ENCODE measurements at places on chromosomes 5 and 9.

GRCh38 chr5:40405996-40406740 is 273.5 kb upstream of the PTGER4 start:
- DNase-seq = no peak

DNA sequence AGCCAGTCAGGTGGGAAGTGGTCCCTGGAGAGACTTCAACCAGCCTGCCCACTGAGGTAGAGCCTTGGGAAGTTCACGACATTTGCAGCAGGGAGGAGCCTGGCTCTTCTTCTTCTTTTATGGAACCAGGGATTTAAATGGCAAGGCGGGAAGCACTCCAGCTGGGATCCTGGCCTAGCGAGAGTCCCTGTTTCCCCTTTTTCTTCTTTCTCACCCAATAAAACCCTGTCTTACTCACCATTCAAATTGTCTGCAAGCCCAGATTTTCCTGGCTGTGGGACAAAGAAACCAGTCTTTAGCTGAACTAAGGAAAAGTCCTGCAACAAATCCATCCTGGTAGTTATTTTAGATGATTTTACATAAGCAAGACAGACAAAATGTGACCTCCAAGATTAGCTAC is 503.7 kb downstream of the CDH10 start:
- DNase-seq = no peak

GRCh38 chr9:130448035-130448624 is 3.4 kb downstream of the ASS1 start:
- DNase-seq = no peak

DNA sequence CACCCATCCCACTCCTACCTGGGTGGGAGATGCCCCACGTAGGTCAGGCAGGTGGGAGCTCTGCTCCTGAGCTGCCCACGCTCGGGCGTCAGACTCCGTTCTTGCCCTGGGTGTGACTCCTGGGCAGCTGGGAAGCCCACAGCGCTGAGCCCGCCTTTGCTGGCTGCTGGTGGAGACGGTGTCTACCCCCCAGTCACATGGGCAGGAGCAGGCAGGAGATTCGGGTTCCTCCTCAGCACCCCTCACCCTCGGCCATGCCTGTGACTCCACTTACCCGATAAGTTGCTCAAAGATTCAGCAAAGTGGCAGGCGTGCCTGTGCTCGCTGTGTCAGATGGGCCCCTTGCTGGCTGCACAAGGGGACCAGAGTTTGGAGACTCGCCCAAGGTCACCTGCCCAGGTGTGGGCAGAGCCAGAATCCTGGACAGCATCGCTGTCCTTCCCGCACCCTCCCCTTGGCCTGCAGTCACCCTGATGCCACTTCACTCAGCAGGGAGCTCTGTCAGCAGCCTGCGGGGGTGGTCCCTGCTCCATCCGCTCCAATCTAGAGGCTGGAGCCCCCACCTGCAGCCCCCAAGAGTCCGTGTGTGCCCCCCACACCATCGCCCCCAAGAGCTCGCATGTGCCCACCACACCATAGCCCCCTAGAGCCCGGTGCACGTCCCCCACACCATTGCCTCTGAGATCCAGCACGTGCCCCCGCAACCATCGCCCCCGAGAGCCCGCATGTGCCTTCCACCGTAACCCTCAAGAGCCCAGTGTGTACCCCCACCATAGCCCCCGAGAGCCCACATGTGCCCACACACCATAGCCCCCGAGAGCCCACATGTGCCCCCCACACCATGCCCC is 4.2 kb downstream of the LCN1 start:
- no peak for DNase-seq

- no peak for DNase-seq
These were observed 585 bp downstream of the NMUR2 start for GRCh38 chr5:152404494-152404893.

- no peak for DNase-seq
These were observed 30.5 kb downstream of the ZNF366 start for GRCh38 chr5:72476721-72477120.

DNA sequence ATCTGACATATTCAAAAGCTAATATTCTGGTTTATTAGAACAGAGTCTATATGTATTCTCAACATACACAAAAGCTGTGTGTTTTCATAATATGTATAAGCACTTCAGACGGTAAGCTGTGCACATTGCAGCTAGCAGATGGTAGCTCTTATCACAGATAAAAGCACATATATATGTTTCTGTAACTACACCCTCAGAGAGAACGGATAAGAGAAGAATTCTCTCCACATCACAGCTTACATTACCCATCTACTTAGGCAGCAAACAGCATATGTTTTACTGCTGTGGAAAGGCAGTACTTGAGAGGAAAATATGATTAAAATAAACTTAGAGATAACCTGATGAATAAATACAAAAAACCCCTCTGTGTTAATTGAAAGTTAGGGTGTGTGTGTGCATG is 450.9 kb upstream of the ZNF608 start:
- no peak for DNase-seq

DNA sequence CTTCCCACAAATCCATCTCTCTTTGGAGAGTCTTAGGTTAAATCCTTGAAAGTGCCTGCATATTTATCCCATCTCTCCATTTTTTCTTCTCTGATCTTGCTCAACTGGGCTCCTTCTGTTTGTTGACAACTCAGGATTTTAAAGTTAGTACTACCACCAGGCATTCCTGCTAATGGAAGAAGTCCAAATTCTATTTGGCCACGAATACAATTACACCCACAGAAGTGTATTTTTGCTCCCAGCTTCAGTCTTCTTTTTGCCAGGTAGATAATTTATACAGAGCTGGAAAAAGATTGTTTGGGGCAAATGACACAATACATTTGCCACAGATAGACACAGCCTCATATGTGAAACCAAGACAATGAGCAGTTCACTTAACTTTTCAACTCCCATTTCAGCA is 74.8 kb downstream of the CETN3 start:
- DNase-seq = no peak

DNA sequence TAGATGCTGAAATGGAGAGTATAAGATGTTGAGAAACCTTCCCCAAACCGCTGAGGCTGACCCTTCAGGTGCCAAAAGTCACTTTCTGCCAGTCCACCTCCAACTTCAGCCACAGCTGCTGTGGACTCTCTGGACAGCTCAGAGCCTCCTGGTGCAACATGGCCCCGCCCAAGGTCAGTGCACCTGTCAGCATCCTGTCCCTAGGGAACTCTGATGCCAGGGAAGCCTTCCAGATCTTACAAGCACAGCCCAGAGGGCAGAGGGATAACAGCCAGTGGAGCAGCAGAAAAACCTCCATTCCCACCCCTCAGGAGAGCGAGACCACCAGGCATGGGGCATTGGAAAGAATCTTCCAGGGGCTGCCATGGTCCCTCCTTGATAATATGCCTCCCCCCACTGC is 10.5 kb upstream of the PTGES2 start:
- DNase-seq = no peak

GRCh38 chr5:5006548-5006947 is 133.6 kb upstream of the ADAMTS16 start:
- DNase-seq = no peak

GRCh38 chr9:90419221-90419851 is 223.3 kb downstream of the DIRAS2 start:
- no peak for DNase-seq

GRCh38 chr9:119609277-119609971 is 240.2 kb upstream of the BRINP1 start:
- DNase-seq = no peak

DNA sequence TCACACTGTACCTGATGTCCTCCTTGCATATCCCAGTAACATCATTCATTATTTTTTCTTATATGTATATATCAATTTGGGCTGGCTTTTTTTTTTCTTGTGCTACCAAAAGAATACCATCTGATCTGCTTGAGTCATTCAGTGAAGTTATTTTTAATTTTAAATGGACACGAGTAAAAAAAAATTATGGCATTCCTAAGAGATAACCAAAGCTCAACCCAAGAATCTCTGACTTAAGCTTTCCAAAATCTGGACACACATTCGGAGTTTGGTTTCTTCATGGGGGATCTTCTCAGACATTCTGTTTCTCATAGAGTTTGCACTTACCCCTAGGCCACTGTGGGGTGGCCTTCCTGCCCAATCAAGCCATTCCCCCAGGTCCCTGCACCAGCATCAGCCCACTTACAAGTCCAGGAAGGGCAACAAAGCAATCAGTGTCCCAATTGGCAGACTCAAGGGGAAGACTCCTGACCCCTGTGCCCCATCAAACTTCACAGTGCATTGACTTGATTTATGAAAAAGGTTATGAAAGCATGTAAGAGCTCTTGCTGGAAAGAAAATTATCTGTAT is 49.2 kb upstream of the SPDL1 start:
- no peak for DNase-seq

DNA sequence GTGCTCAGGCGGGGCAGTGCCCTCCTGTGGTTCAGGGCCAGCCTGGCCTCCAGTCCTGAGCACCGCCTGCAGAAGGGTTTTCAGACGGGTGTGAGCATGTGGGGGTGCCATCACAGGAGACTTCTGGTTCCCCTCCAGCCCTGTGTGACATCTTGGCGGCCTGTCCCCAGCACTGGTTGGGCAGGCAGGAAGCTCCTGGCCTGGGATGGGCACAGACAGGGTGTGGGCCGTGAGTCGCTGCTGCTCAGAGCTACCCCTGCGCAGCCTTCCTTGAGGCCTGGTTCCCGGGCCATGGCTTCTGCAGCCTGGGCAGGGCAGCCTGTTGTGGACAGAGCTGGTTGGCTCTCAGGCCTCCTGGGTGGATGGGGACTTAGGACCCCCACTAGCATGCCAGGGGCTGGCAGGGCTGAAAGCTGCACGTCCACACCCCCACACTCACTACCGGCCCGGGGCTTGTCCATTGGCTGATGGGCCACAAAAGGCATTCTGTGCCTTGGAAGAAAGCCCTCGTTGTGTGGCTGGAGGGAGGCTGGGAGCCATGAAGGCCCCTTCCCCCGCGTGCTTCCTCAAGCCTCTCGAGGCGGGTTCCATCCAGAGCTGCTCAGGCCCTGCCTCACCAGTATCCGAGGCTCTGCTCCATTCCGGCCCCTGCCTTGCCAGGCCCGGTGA is 58.7 kb downstream of the RXRA start:
- DNase-seq = no peak

DNA sequence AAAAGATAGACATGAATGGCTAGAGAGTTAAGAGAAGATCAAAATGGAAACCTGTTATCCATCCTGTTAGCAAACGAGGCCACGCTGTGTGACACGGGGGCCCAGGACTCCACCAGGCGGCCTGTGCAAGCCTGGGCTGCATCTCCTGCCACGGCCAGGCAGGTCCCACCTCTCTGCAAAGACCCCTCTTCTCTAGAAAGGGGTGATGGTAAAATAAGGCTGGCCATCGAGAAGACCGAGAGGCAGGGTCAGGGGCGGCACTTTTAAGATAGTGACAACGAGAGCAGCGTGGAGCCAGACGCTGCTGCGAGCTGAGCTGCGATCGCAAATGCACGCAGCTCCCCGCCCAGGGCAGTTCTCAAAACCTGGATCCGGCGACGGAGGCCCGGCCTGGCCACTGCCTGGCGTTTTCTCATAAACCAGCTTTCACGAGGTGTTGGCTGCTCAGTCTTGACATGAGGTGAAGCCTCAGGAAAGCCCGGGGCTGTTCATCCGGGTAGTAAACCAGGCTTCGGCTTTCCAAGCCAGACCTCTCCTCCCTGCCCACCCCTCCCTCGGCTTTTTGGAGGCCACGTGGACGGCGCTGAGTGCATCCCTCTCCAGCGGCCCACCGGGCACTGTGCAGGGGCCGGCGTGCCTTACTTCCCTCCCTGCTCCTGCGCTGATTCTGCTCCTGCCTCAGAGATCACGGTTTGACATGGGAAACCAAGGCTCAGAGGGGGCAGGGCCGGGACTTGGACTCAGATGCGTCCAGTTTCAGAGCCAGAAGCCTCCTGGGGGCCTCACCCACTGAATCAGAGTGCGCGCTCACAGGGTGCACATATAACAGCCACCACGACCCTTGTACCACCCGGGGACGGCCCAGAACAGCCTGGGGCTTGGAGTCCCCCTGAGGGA is 151.6 kb upstream of the PHYKPL start:
- DNase-seq = no peak

- no peak for DNase-seq
These were observed 89.5 kb downstream of the CDH9 start for GRCh38 chr5:26948921-26949320.

DNA sequence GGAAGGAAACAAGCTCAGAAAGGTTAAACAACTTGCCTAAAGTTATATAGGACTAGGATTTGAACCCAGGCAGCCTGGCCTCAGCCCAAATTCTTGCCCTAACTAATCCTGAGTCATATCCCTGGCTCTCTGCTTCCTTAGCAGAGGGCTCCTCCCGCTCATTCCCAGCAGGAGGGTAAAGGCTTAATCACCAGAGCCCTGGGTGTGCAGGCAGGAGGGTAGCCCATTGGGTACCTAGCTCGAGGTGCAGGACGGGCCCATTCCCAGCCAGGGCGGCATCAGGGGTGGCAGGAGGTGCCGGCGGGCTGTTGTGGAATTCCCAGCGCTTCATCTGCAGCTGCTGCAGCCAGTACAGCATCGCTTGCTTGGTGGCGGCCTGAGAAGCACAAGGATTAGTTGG is 3.9 kb downstream of the TBC1D2 start:
- peak; percentile 87 for DNase-seq

GRCh38 chr5:77563475-77563874 is 71.4 kb upstream of the WDR41 start:
- no peak for DNase-seq

DNA sequence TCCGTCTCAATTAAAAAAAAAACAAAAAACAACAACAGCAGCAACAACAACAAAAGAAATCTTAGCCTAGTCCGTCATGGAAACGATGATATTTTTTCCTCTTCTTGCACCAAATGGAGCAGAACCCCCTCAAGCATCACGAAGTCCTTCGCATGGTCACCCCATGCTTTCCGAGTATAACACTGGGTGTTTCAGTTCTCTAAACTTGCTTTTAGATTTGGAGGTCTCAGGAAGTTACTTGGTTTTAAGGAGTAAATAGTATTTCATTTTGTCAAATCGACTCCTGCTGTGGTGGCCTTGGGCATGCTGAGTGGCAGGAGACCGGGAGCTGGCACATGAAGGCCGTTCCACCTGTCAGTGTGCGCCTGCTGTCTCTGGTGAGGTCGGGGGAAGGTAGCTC is 118.5 kb upstream of the CACNA1B start:
- DNase-seq = no peak

GRCh38 chr9:136791516-136792276 is 552 bp downstream of the TMEM141 start:
- DNase-seq = peak; percentile 78

DNA sequence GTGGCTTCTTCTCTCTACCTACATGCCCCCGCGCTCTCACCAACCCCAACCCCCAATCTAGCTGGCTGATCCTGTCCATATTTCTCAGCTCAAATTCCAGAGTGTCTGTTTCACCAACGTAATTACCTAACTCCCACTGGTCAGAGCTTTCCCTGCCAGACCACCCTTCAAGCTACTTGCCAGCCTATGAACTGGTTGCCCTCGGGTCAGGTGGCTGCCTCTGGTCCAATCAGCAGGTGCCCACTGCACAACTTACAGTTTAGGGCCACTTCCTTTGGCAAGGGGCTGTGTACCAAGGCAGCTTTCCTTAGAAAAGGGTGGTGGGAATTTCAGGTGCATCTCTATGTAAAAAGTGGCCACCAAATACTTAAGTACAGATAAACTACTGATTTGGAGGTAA is 92.2 kb upstream of the SLC30A5 start:
- DNase-seq = no peak

- peak; percentile 93 for DNase-seq
These were observed 337.3 kb upstream of the RFX3 start for GRCh38 chr9:3863111-3863528.
